ENCODE measurements at places on chromosomes 1 and 21.
A peak's percentile ranks its signal among the peaks of the same experiment; 100 is the strongest.

GRCh38 chr1:119784191-119784781, 15.6 kb upstream of the HMGCS2 start:
- DNase-seq = no peak

DNA sequence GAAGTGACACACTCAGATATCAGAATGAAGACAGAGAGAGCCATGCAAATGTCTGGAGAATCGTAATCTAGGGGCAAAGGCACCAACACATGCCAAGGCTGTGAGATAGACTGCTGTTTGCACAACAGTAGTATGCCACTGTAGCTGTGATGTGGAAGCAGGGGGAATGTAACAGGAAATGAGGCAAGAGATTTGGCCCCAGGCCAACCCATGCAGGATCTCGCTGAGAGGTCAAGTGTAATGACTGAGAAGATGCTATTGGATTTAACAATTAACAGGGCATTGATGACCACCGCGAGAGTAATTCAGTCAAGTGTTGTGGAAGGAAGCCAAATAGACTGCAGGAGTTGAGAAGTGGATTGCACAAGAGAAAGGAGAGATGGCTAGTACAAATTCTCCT, 107.3 kb upstream of the ST6GALNAC5 start:
- no peak for DNase-seq

DNA sequence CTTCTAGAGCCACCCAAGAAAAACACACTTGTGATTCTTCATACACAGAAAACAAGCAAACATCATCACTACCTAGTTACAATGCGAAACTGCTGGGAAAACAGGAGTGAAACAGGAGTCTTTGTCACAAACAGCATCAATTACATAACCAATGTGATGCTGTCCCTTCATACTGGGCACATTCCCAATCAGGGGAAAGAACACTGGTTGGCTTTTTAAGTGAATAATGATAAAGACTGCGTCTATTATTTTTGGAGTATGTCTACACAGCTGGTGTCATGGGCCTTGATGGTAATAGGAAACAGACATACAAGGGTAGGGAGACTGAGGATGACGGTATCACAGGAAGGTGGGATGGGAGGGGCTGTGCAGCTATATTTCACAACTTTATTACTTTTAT, 43.3 kb downstream of the SIPA1L2 start:
- no peak for DNase-seq

- no peak for DNase-seq
These were observed 198.7 kb upstream of the PBX1 start for GRCh38 chr1:164360265-164360664.

DNA sequence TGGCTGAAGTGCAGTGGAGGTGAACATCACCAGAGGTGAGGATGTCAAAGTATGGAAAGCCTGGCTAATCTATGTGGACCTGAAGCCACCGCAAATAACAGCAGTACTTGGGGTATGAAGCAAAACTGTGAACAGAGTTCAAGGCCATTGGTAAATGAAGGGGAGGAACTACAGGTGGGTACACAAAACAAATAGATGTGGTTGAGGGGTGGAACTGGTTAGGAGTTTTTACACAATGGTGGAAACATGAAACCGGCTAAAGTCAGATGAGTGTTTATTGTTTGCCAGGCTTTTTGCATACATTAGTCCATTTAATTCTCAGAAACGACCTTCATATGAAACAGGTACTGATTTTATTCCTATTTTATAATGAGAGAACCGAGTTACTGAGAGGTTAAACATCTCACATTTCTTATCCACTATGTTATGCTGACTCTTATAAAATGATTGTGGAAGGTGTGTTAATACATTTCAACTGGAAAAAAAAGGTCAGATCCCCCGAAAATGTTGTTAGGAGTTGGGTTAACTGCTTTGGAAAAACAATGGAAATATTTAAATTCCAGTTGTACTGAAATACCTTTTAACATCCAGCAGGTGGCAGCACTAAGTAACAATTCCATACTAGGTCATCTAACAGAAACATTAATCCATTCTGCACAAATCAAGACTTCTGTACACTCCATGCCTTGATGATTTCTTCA, 44.3 kb upstream of the GTF2B start:
- no peak for DNase-seq

- DNase-seq = no peak
These were observed 376 bp downstream of the SF3A3 start for GRCh38 chr1:37989361-37989930.

DNA sequence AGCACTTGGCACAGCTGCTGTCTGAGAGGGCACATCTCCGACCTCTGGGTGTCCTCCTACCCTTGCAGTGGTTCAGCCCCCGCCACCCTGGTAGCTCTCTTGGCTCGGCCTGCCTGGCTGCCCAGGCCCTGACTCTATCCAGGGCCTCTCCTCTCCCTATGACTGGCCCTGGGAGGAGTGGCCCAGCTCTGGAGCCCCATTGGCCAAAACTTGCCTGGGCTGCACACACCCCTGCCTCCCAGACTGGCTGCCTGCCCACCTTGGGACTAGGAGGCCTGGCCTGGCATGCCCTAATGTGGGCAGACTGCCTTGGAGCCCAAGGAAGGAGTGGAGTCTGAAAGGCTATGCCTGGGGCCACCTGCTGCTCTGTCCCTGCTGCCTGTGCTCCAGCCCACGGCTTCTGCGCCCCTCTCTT, 33.6 kb downstream of the ACOT11 start:
- peak; percentile 22 for DNase-seq

- DNase-seq = no peak
These were observed 980 bp upstream of the AHCYL1 start for GRCh38 chr1:109983380-109984189.

DNA sequence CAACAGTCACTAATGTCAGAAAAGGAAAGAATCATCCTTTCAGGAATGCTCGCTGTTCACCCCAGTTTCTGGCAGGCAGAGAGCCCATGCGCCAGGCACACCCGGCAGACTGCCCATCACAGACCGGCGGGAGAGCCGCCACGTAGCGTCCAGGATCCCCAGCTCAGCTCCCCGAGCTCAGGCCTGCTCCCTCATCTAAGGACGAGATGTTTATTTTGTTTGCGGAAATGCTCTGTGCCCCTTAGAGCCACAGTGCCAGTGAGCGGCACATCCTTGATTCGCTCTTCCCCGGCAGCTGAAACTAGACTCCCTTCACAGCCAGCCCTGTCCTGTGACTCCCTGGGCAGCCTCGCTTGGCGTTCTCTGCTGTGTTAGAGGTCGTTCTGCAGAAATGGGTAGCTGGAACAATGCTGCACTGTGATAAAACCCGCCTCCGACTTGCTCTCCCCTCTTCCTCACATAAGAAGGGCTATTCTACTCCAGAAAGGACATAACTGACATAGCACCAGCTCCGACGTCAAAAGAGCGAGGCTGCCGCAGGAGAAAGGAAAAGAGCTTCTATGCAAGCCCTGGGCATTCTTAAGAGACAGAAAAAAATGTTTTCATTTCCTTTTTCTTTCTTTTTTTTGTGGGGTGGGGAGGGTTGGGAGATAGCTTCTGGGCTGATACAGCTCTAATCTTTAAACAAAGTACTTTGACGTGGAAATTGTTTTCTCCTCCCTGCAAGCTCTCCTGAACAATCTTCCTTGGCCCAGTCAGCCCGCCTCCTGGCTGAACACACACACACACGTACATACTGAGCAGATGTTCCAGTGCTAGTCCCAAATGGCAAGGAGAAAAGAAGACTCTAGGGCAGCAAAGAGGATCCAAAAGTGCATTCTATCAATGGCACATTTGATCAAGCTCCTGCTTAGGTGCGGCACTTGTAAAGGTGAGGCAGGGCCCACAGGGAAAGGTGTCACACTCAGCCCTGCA, 37.2 kb downstream of the MRAP start:
- no peak for DNase-seq

DNA sequence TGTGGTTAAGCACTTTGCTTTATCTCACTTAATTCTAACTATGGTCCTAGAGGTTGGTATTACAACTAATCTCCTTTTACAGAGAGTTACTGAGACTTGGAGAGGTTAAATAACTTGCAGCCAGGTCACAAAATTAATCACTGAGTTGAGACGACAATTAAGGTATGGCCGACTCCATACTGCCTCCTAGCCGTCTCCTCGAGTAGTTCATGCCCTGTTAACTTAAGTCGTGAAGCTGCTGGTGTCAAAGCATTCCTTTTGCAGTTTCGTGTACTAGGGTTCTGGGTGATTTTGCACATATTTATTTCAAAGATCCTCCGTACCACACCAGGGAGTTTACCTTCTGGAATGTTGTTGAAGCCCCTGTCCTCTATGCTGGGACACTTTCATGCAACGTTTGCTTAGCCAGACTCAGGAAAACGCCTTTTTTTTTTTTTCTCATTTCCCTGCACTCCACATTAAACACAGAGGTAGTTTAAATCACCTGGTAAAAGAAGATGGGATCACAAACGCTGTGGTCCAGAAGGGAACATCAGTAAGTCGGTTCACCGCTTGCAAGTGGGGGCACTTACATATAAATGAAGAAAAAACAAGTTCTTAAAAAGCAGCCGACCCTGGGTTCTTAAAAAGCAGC, 570 bp upstream of the NEK7 start:
- no peak for DNase-seq

- no peak for DNase-seq
These were observed 5.1 kb downstream of the C1orf87 start for GRCh38 chr1:60068393-60069045.

DNA sequence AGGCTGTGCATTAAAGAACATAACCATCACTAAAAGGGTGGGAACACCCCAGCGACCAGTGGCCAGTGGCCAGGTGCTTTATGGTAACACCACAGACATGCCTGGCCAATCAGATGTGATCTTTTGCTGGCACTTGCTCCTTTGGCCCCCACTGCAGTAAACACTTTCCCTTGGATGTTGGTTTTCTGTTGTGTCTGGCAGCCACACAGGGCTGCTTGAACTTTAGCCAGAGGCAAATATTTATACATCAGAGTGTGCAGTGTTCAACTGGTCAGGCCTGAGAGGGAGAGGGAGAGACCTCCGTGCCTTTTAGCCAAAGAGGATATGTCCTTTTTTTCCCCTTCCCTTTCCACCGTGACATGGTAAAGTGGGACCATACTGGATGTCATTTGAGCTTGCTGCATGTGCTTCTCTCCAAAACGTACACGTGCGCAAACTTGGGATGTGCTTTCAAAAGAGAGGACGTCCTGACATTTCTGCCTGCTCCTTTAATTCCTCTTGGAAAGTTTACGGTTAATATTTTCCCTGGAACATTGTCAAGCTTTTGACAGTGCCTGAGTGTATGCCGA, 101.2 kb downstream of the NFIA start:
- no peak for DNase-seq

DNA sequence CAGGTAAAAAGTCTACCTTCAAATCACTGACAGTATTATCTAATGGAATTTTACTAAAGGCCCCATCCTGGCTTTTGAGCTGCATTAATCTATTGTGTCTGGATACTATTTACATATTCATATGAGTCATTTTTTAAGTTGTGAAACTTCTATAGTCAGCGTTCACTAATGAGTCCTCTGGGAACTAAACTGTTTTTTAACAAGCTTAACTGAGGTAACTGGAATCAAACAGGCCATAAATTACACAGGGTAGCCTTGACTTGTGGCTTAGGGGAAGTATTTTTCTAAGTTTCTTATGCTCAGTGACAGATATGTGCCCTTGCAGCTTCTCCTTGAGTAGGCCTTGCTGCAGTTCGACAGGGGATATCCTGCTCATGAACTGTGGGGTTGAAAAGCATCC, 68.8 kb downstream of the JMJD4 start:
- DNase-seq = no peak

- DNase-seq = no peak
These were observed 496.8 kb upstream of the ZRANB2 start for GRCh38 chr1:71577451-71578131.

GRCh38 chr1:93440272-93440671, 7.6 kb upstream of the FNBP1L start:
- no peak for DNase-seq

DNA sequence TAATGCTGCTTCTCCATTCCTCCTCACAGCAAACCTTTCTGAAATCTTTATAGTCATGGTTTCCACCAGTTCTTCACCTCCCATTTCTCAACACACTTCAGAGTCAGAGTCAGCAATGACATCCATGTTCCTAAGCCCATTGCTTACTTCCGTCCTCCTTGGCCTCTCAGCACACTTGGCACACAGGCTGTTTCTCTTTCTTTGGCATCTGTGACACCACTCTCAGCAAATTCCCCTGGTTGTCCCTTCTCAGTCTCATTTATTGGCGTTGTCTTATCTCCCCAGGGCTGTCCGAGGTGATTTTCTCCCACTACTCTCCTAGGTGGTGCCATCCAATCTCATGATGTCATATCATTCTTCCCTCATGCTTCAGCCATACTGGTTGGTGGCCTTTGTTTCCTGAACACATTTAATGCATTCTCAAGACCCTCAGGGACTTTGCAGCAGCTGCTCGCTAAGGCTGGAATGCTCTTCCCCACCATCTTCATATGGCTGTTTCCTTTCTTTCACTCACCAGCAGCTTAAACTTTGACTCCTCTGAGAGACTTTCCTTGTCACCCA, 3.3 kb upstream of the LGALS8 start:
- DNase-seq = no peak

DNA sequence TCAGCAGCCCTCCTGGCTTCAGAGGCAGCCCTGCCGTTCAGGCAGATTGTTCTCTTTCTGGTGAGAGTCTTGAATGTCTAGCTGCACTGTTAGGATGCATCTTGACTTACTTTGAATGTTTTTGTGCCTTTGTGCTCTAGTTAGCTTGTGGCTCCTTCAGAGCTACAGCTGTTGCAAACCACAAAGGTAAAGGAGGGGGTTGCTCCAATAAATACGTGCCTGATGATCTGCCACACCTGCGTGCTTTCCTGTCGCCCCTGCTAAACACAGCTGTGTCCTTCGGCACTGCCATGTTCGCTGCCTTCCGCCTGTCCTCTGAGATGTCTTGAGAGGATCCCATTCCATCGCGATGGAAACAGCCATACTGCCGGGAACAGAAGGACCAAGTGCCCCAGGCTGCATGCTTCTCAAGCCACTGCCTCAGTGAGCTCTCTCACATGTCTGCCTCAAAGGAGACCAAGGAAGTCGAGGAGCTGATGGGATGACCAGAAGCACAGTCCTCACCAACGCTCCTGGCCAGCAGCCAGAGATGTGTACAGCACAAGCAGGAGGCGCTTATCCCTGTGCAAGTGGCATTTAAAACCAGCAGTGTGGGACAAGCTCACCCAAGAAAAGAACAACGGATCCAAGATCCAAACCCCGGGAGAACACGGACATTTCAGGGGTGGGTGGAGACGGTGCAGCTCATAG, 12.0 kb upstream of the SMIM12 start:
- DNase-seq = no peak

- DNase-seq = no peak
These were observed 3.7 kb downstream of the CEP350 start for GRCh38 chr1:179958359-179958758.

GRCh38 chr1:84634536-84635205, 55.6 kb downstream of the SSX2IP start:
- DNase-seq = no peak

- no peak for DNase-seq
These were observed 103.9 kb downstream of the RAVER2 start for GRCh38 chr1:64848803-64849202.

GRCh38 chr1:244920911-244921761, 56.8 kb upstream of the HNRNPU start:
- DNase-seq = no peak
